ENCODE measurements at places on chromosomes 7 and 10.
A peak's percentile ranks its signal among the peaks of the same experiment; 100 is the strongest.

GRCh38 chr10:52865213-52865612 lies 92.6 kb upstream of the MBL2 start:
- no peak for DNase-seq

GRCh38 chr7:128172151-128172550 lies 68.9 kb upstream of the LEP start:
- no peak for DNase-seq

DNA sequence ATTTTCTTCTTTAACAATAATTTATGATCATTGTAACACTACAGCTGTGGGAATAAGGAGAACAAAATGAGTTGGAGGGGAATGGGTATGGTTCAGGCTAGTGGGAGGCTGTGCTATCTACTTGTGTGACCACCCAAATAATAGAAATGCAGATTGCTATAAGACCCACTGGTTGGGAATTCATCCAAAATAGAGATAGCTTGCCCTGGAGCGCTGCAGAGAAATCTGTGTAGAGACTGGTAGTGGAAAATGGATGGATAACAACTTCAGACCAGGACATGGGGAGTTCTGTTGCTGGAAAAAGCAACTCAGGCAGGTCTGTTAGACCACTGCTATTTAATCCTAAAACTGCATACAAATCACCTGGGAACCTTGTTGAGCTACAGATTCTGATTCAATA lies 137.1 kb upstream of the MKLN1 start:
- no peak for DNase-seq

DNA sequence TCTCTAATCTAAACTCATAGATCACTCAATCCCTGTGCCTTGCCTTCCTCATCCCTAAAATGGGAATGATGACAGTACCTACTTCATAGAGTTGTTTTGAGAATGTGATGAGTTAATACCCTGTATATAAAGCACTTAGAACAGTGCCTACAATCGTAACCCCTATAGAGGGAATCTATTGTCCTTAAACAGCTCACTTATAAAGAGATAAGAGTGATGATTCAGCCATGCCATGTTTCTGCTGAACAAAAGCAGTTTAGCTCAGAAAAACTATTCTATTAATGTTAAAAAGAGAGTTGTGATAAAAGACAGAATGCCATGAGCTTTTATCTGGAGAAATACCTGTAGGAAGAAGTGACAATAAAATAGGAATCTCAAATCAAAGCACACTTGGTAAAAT lies 63.6 kb downstream of the CUBN start:
- DNase-seq: no peak

- DNase-seq: no peak
Measured at GRCh38 chr7:159147687-159148086, 3.0 kb upstream of the VIPR2 start.

DNA sequence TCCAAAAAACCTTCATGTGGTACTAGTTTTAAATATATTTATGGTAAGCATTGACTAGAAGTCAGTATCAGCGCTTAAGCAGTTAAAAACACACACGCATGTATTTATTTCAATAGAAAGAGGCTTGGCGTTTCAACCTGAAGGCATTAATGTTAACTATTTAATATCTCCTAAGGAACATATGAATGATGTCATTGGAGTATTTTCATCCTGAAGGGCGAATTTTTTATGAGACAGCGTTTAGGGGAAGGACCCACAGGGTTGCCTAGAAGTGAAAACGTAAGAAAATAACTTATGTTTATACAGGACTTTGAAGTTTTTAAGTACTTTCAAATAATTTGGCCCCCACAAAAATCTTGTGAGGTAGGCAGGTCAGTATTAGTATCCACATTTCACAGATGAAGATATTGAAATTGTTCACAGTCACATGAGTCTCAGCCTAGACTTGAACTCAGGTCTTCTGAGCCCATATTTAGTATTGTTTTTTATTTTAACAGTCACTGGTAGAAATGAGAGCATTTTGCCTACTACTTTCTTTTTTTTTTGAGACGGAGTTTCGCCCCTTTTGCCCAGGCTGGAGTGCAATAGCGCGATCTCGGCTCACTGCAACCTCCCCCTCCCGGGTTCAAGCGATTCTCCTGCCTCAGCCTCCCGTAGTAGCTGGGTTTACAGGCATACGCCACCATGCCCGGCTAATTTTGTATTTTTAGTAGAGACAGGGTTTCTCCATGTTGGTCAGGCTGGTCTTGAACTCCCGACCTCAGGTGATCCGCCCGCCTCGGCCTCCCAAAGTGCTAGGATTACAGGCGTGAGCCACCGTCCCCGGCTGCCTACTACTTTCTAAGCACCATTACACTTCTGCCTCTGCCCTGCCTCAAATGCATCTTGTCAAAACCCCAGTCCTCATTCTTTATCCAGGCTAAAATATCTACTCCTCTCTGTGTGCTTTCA lies 1.8 kb downstream of the SLK start:
- no peak for DNase-seq

DNA sequence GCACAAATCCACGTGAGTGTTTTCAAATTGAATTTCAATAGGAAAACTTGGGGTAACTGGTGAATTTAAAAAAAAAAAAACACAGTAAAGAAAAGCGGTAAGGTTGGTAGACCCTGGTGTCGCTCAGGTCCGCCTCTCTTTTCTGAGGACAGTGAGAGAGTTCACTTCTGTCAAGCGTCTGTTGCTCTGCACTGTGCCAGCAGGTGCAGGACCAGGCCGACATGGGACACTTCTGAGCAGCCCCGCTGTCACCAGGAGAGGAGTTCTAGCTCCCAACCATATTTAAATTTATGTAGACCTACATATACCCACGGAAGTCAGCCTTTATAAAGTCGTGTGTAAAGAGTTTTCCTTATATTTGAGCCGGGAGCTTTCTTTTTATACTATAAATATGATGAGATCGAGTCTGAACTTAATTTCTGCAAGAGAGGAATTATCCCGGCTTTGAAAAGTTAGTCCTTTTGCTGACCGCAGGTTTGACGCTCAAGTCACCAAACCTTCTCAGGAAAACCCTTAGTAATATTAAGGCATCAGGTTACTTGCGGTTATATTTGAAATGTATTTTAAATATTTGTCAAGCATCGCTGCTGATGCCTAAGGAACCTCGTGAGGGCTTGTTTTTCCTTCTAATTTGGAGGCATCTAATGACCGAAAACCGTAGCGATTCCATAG lies 531 bp downstream of the IKZF1 start:
- DNase-seq: peak; percentile 64

GRCh38 chr7:29255199-29255878 lies 60.8 kb downstream of the CHN2 start:
- no peak for DNase-seq

DNA sequence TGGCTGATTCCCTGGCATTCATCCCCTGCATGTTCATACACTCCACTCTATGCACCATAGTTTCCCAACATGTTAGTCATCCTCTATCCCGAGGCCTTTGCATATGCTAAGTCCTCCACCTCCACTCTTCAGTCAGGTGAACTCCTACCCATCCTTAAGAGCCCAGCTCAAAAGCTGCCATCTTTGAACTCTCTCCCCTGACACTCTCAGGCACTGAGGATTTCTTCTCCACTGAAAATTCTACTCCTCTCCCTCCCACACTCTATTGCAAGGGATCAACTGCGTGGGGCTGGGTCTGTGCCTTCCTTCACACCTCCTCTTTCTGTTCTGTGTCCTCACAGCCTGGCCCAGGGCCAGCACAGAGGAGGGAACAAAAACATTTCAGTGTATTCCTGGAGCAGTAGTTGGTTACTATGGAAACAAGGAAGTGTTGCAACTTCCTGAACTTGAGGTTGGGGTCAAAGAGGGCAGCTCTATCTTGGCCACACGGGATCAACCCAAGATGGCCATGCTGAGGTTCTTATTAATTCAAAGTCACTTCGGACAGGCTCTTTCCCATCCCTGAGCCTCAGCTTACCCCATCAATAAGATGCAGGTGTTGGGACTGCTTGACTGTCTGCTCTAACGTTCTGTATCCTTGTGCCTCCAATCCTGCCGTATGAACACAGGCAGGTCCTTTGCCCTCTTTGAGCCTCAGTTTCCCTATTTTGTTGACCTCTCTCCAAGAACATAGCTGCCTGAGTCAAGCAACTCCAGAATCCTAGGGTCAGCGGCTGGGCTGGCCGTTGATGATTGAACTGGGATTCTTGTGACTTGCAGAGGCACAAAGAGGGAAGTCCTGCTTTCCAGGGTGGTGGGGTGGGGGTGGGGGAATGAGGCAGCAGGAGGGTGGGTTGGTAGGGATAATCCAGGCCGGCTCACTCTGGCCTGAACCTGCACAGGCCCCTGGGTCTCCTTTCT lies 15.5 kb downstream of the ZMIZ1 start:
- no peak for DNase-seq
